Tibial nerve (tissue), 4 donors: ENCODE measurements at places on chromosomes 12 and 14. TPM values are rescaled to one million over a fixed set of nuclear protein-coding genes. Genes with fewer than 3 reads are reported as not detected.

The A2ML1 gene
- total RNA-seq: 5.7 TPM

The TUNAR gene
- total RNA-seq: not detected

DNA sequence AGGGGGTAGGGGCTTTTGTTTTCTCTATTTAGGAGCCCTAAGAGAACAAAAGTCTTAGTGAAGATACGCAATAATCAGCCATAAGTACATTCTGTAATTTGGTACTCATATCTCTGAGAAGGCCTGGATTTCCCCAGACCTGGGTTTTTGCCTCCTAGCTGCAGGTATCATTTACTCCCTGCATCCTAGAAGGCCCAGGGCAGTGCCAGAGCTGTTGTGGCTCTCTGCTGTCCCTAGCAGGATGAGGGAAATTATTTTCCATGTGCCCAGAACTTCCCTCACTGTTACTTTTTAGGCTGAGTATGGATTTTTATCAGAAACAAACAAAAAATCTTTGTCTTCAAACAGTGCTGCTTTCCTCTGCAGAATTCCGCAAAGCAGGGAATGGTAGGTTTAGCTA lies 192.5 kb upstream of the SYT1 start:
- DNase-seq: no peak

GRCh38 chr12:17588968-17589367 lies 501.0 kb downstream of the RERGL start:
- DNase-seq: no peak

- no peak for DNase-seq
Observed at GRCh38 chr14:68293404-68293803, 473.8 kb downstream of the RAD51B start.
